ENCODE measurements at places on chromosomes 1 and 21.

DNA sequence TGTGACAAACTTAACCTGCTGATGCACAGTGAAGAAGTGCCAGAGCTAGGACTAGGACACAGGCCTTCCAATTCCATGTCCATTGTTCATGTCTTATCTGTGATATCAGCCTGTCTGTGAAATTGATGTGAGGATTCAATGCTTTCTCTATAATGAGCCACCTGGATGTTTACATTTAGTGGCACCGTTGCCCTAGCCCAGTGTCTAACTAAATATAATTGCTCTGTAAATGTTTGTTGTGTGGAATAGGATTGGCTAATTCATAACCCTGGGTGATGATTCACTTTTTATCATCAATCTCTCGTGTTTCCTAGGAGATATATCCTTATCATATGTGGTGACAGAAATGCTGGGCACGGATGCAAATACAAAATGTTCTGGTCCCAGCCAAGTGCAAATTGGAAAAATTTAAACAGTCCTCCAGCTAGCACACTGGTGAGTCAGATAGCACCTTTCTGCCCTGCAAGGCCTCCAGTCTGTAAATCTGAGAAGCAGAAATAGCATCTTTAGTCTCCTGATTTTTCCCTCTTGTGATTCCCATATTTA lies 46.9 kb upstream of the GNG12 start:
- peak; percentile 79 for DNase-seq

DNA sequence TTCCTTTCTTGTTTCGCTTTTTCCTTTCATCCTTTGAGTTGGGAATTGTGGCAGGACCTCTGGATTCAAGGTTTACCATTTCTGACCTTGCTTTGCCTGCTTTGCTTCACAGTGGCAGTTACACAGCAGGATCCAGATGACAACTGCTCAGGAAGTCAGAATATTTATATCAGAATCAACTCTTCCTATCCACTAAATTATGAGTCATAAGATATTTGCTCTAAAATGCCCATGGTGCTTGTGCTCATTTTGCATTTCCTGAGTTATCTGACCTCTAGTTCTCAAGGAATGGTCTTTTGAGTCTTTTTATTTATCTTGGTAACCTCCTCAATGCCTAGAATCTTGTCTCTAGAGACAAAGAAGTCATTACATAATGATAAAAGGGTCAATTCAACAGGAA lies 290.8 kb downstream of the LRRC7 start:
- DNase-seq = no peak

- no peak for DNase-seq
Observed at GRCh38 chr1:3847081-3847480, 9.9 kb downstream of the CEP104 start.

GRCh38 chr1:34975771-34976170 lies 9.4 kb downstream of the TMEM35B start:
- DNase-seq = no peak

DNA sequence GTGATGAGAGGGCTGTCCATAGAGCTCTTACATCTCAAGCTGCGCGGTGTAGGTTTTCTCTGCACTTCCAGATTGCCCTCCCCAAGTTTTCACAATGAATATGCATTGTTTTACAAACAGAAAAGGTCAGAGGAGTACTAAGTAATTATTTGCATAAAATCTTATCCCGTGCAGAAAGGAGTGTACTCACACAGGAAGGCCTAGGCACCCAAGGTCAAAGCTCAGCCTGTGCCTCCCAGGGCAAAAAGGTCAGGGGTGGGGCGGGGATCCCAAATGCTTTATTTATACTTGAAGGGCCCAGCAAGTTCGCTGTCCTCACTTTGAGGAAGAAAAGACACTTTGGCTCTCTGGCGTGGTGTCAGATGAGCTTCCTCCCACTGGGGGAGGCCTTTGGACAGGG lies 10.3 kb upstream of the KCNE1 start:
- DNase-seq = no peak

GRCh38 chr1:69363236-69363635 lies 204.5 kb upstream of the LRRC7 start:
- no peak for DNase-seq

- no peak for DNase-seq
Observed at GRCh38 chr1:2406451-2407041, 5.8 kb downstream of the PEX10 start.

- no peak for DNase-seq
Observed at GRCh38 chr1:235635938-235636662, 13.5 kb downstream of the GNG4 start.

- DNase-seq = no peak
Observed at GRCh38 chr1:38101037-38101785, 54.6 kb upstream of the POU3F1 start.

DNA sequence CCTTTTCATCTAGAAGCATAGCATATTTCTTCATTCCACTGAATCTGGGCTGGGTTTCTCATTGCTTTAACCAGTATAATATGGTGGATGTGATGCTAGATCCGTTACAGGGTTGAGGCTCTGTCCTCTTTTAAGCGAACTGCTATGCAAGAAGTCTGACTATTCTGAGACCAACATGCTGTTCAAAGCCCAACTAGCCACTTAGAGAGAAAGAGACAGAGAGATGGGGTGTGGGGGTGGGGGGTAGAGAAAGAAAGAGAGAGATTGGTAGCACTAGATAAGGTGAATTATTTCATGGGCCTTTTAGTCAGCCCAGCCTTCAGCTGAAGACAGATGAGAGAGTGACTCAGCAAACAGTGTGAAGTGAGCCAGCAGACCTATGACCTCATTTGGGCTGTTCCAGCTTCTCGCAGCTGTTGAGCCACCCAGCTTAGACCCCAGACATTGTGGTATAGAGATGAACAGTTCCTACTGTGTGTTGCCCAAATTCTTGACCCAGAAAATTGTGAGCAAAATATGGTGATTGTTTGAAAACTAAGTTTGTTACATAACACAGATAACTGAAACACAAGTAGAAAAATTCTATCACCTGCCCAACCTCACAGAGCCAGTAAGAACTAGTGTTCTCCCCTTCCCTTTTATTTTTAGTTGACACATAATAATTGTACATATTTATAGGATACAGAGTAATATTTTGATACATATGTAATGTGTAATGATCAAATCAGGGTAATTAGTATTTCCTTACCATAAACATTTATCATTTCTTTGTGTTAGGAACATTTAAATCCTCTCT lies 40.7 kb upstream of the PRKACB start:
- peak; percentile 93 for DNase-seq

DNA sequence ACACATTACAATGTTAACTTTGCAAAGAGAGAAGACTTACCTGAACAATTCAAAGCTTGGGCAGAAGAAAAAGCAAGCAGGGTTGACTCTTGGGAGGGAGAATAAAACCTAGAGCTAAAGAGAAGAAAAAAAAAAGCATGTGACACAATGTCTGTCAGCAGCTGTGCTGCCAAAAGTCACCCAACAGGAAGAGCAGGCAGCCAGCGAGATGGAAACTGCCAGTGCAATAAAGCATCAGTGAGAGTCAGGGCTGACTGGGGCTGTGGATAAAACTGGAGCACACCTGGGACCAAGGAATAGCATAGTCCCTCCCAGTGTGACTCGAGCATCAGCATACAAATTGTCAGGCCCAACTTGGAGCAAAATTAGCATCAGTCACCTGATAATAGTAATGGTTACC lies 65.0 kb upstream of the SLC22A15 start:
- DNase-seq = no peak

GRCh38 chr1:234687011-234687410 lies 77.0 kb upstream of the IRF2BP2 start:
- DNase-seq = peak; percentile 31

DNA sequence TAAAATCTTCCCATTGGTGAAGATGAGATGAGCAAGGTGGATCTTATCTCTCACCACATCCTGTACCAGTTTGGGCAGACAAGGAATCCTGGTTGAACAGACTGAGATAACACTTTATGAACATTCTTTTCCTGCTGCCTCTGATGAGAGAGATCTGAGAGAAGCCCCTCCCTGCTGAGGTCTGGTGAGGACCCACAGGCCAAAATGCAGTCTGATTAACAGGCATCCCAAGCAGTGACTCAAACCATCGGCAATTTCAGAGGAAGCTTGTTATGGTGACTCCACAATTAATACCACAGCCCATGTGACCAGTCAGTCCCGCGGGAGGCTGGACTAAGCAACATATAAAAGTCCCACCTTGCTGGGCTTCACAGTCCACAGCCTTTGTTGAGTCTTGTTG lies at the start of gene PRR9:
PRR9 (plus strand) TSS at position 373 of the 400 bp plus-strand sequence. CDS start 561 bp downstream, outside the sequence.
- DNase-seq = no peak

- no peak for DNase-seq
Observed at GRCh38 chr1:119379117-119379516, 10.5 kb downstream of the HAO2 start.

DNA sequence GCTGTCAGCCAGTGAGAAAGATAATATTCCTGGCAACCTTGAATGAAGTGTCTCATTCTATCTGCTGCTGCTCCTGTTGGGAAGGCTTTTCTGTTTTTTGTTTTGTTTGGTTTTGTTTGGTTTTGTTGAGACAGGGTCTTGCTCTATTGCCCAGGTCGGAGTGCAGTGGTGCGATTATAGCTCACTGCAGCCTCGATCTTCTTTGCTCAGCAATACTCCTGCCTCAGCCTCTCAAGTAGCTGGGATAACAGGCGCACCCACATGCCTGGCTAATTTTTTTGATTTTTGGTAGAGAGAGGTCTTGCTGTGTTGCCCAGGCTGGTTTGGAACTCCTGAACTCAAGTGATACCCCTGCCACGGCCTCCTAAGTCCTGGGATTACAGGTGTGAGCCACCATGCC lies 37.6 kb downstream of the BTG3 start:
- DNase-seq = no peak

- DNase-seq = peak; percentile 40
Observed at GRCh38 chr1:219323426-219323825, 149.7 kb downstream of the LYPLAL1 start.

GRCh38 chr1:179587336-179587735 lies 4.3 kb upstream of the TDRD5 start:
- DNase-seq = no peak

- peak; percentile 59 for DNase-seq
Observed at GRCh38 chr1:230772457-230773395, 25.5 kb downstream of the CAPN9 start.

DNA sequence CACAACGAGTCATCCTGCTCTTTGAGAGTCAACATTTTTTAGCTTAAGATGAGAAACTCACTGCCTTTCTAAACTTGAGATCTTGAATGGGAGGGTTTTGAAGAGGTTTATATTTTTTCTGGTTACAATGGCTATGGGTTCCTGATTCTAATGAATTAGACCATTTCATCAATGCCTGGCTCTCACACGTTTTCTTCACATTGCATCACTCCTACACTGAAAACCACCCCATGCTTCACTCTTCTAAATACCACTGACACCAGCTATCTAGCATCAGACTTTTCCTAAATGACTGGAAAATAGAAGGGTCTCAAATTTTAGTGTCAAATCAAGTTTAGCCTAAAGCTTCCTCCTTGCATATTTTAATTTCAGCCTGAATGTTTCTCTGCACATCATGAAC lies 606.1 kb upstream of the USP24 start:
- DNase-seq = no peak

- DNase-seq = no peak
Observed at GRCh38 chr1:226530591-226530990, 18.0 kb upstream of the STUM start.
